ENCODE measurements at places on chromosomes 2 and 18.

DNA sequence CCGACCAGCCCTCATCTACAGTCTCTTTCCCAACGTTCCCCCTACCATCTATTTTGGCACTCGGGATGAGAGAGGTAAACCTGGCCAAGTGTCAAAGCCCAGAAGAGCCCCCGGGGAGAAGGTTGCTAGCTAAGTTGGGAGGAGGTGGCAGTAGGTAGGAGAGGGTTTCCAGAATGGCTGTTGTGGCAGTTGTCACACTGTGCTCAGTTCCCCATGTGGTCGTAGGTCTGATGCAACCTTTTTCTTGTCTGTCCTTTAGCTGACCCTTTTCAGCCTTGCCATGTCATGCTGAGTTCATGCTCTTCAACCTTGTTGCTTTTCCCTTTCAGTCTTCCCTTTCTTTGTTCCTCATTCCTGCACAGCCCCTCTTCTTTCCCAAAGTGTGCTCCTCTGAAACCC lies 34.5 kb downstream of the TTLL4 start:
- peak; percentile 28 for ATAC-seq

DNA sequence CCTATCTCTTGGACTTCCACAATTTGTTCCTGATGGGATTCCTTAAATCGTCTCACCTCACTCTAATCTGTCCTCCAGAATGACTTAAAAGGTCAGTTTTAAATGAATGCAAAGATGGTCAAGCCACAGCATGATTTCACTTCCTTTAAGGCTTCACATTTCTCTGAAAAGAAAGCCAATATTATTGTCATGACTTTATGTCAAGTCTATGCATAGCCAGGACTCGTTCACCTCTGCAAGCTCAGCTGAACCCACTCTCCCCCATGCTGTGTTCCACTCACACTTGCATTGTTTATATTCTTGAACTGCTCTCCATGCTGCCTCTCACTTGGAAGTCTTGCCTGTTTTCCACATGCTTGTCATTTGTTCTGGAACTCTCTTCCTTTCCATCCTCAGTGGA lies 298.4 kb upstream of the MMADHC start:
- no peak for ATAC-seq

- ATAC-seq, result no peak
Observed at GRCh38 chr18:64991102-64991501, 759.7 kb upstream of the CDH7 start.

GRCh38 chr2:85743304-85743978 lies 10.3 kb upstream of the ATOH8 start:
- no peak for ATAC-seq

DNA sequence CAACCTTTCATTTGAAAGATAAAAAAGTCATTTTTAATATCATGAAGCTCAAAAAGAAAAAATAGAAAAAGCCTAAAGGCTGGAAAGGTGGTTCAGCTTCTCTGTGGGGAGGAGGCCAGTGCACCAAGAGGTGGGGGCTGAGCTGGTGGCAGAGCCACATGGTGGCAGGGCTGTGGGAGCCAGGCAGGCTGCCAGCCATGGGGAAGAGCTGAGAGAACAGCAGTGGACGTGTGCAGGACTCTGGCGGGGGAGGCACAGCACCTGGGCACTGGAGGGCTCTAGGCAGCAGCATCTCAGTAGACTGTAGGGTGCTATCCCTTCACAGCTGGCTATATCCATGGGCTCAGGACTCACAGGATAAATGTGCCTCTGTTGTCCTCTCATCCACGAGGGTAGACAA lies 47.8 kb downstream of the STK25 start:
- no peak for ATAC-seq

- ATAC-seq, result peak; percentile 51
Observed at GRCh38 chr2:29841386-29842004, 79.9 kb downstream of the ALK start.

DNA sequence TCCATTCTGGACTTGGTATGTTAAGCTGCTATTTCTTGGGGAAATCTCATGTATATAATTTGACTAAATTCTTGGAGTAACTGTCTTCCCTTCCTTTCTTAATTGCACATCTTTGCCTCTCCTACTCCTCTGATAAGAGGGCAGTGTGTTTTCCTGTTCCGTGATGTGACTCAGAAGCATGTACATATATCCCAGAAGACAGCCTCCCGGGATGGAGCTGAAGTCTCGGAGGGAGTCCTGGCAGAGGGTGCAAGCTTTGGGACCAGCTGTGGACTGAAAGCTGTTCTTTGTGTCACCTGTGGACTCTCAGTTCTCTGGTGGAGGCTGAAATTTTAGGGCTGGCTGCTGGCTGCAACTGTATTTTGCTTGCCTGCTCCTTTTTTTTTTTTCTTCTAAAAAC lies 54.7 kb upstream of the MGAT5 start:
- ATAC-seq, result no peak

DNA sequence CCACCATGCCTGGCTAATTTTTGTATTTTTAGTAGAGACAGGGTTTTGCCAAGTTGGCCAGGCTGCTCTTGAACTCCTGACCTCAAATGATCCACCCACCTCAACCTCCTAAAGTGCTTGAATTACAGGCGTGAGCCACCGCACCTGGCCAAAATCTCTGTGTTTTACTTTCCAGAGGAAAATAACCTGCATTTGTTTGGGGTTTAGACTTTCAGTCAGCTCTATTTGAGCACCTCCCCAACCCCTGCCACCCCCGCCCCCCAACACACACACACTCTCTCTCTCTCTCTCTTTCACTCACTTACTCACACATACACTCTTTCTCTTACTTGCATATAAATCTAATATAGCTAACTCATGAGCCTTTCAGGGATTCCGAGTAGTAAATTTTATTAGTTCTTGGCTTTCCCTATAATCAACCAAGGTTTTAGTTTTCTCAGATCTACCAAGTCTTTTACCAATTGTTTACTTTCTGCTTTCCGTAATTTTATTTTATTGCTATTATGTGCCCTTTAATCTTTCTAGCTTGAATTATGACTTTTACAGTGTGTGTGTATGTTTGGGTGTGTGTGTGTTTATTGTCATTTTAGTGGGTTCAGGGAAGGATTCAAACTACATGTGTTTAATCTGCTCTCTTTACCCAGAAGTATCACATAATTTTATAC lies 24.5 kb downstream of the MFSD6 start:
- ATAC-seq, result no peak

DNA sequence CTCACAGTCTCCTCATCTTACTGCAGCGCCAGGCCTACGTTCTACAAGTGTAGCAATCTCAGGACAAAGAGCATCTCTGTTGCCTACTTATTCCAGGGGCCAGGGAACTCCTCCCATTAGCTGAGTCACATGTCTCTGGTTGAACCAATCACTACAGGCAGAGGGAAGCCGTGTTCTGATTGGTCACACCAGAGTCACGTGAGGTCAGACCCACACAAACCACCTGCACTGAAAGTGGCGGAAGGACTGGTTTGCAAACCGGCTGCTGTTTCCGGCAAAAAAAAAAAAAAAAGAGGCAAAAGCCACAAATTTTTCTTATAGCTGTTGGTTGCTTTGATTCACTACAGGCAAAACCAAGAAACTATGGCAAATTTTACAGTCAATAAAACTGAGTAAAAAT lies 21.9 kb upstream of the USP14 start:
- ATAC-seq, result no peak

DNA sequence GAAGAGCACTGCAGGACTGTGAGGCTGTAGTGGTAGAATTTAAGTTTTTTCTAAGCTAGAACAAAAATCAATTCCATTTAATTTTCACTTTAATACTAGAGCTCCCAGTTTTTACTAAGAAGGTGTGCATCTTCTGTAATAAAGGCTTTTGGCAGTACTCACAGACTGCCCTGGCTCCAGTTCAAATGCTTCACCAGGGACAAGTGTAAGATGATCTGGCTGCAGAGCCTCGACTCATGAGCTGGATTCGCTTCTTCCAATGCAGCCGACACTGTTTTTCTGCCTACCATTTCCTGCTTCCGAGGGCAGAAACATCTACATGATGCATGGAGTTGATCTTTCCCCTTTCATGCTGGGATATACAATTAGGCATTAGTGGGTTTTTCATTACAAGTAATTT lies 87.0 kb downstream of the FARSB start:
- ATAC-seq, result no peak

GRCh38 chr2:174195253-174195652 lies 53.1 kb downstream of the OLA1 start:
- no peak for ATAC-seq

DNA sequence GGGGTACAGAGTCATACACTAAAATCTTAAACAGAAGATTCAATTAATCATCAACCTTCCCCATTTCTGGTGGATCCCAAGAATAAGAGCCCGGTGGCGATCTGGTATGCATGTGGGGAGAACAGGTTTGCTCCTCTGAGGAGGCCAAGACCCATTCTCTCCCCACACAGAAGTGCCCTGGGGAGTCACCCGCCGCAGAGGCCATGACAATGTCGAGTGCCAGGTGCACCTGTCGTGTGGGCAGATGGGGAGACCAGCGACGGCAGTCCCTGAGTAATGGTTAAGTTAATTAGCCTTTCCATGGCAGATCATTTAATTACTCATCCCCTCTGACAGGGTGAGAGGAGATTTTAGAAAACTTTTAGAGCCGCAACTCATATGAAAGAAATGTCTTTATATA lies 345.0 kb downstream of the NCKAP5 start:
- ATAC-seq, result no peak

GRCh38 chr2:232418466-232419244 lies 12.0 kb downstream of the ALPG start:
- peak; percentile 45 for ATAC-seq

GRCh38 chr18:78699499-78699898 lies 280.1 kb upstream of the SALL3 start:
- no peak for ATAC-seq

- ATAC-seq, result no peak
Observed at GRCh38 chr18:48363175-48363574, 46.0 kb downstream of the ZBTB7C start.

- ATAC-seq, result no peak
Observed at GRCh38 chr2:127762846-127763245, 48.1 kb downstream of the WDR33 start.

GRCh38 chr2:118221536-118222272 lies 133.4 kb downstream of the INSIG2 start:
- ATAC-seq, result peak; percentile 75

Measured in esophagus mucosa (tissue), 1 donor.